ENCODE measurements at places on chromosomes 16 and 17.

GRCh38 chr17:32936894-32937500, 9.0 kb downstream of the TMEM98 start:
- no peak for DNase-seq

- peak; percentile 28 for DNase-seq
These were observed 912.6 kb upstream of the SOX9 start for GRCh38 chr17:71208111-71208704.

DNA sequence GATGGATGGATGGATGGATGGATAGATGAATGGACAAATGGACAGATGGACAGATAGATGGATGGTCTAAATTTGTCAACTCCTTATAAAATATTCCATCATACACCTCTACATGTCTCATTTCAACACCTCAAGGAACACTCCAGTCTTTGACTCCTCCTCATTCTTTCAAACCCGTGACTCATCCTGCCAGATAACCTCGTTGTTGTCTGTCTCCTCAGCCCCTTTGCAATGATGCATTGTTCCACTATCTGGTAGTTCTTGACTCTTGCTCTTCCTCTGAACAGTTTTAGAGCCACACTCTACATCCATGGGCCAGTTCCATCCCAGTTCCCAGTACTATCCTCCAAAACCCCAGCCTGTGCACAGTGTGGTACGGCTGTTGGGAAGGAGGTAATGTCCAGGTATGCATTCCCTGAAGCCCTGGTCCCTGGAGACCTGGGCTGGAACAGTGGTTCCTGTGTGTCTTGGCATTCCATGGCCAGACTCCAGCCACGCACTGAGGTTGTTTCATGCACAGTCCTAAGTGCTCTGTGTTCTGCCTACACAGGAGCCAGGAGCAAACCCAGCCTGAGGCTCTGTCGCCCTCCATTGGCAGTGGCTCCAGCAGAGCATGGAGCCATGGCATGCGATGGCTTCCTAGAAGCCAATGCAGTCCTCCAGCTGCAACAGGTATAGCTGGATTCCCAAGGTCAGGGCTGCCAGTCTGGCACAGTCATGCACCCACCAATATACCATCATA, 105.7 kb downstream of the C17orf67 start:
- no peak for DNase-seq

GRCh38 chr17:20702692-20703091, 123.2 kb downstream of the CDRT15L2 start:
- no peak for DNase-seq

DNA sequence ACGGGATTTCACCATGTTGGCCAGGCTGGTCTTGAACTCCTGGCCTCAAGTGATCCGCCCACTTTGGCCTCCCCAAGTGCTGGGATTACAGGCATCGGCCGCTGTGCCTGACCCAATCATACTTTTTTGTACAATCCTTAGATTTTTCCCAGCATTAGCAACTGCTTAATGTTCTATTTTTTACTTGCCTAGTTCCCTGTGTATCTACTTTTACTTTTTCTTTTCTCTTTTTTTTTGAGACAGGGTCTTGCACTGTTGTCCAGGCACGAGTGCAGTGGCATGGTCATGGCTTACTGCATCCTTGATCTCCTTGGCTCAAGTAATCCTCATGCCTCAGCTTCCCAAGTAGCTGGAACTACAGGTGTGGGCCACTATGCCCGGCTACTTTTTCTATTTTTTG, 9.5 kb downstream of the GRB2 start:
- DNase-seq = no peak

DNA sequence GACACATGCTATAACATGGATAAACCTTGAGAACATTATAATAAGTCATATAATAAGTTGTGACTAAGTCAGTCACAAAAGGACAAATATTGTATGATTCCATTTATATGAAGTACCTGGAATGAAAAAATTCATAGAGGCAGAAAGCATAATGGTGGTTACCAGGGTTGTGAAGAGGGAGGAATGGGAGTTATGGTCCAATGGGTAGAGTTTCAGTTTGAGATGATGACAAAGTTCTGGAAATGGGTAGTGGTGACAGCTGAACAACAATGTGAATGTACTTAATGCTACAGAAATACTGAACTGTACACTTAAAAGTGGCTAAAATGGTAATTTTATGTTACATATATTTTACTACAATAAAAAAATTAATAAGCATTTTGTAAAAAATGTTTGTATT, 49.7 kb downstream of the MYO1D start:
- no peak for DNase-seq

DNA sequence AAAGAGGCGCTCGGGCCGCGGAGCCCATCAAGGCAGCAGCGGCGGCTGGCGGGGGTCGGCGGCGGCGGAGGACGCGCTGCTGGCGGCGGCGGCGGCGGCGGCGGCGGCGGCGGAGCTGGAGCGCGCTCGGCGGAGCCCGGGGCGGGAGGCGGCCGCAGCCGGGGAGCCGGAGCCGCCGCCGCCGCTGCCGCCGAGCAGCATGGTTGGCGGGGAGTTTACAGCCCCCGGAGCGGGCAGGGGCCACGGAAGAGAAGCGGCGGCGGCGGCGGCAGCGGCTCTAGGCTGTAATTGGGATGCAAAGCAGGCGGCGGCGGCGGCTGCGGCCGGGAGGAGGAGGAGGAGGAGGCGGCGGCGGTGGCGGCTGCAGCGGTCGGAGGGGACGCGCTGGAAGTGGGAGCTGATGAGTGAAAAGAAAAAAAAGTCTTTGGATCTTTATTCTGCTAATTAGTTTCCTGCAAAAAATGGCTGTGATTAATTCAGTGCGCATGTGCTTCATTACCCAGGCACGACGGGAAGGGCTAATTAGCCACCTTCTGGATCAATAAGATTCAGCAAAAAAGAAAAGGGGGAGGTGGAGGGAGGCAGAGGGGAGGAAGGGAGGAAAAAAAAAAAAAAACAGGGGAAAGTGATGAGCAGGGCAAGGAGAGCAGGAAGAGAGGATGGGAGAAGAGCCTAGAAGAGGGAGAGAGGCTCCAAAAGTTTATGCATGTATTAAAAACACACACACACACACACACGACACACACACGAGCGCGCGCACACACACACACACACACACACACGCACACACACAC, 10.9 kb upstream of the ZFHX3 start:
- DNase-seq = no peak

GRCh38 chr17:57946798-57947358, 8.3 kb downstream of the CUEDC1 start:
- no peak for DNase-seq

- no peak for DNase-seq
These were observed 30.4 kb downstream of the NME3 start for GRCh38 chr16:1740781-1741490.

GRCh38 chr16:86519649-86520316, 9.5 kb downstream of the FOXF1 start:
- no peak for DNase-seq

DNA sequence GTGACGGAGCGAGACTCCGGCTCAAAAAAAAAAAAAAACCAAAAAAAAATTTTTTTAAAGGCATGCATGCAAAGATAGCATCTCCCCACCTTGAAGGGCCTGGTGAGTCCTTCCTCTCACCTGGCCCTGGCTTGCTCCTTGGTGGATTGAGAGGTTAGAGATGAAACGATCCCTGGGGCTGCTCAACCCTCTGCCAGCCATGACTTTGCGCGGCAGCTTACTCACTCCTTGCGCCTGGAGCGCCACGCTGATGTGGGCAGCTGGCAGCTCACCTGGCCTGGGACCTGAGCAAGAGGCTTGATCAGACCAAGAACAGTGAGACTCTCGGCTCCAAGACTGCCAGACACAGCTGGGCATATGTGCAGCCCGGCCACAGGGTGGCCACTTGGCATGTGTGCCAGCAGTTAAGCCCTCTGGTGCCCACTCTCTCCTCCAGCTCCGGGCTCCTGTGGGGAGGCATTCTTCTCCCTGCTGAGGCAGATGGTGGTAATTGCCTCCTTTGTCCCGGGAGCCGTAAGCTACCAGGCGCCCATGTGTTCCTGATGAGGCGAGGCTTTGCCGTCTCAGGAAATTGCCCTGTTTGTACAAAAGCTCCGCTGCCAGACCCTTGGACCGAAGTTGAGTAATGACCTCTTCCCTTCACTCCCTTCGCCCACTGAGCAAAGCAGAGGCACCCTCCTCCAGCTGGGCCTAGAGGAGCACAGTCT, 5.1 kb upstream of the EVPL start:
- no peak for DNase-seq

GRCh38 chr17:78141437-78142118, 4.6 kb upstream of the C17orf99 start:
- no peak for DNase-seq

GRCh38 chr16:82848013-82848412, 221.2 kb downstream of the CDH13 start:
- DNase-seq = no peak

- no peak for DNase-seq
These were observed 32.4 kb upstream of the PEMT start for GRCh38 chr17:17623904-17624303.

DNA sequence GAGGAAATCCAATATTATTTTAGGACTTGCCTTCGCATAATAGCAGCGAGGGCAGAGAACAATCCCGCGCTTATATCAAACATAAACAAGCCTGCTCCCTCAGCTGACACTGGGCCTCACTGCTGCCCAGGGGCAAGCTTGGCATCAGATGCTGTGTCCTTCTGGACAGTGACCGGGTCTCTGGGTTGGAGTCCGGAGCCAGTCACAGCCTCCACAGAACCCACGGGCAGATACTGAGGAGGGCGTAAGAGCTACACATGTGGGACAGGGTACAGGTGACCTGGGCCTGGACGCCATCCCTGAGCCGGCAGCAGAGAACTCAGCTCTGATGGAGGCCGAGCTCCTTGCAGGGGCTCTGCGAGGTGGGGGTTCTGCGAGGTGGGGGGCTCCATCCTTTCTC, 14.7 kb upstream of the ZNF469 start:
- DNase-seq = no peak

- DNase-seq = no peak
These were observed 12.0 kb upstream of the TEX2 start for GRCh38 chr17:64275016-64275415.

GRCh38 chr16:23711785-23712184, 1.2 kb downstream of the ERN2 start:
- DNase-seq = no peak

DNA sequence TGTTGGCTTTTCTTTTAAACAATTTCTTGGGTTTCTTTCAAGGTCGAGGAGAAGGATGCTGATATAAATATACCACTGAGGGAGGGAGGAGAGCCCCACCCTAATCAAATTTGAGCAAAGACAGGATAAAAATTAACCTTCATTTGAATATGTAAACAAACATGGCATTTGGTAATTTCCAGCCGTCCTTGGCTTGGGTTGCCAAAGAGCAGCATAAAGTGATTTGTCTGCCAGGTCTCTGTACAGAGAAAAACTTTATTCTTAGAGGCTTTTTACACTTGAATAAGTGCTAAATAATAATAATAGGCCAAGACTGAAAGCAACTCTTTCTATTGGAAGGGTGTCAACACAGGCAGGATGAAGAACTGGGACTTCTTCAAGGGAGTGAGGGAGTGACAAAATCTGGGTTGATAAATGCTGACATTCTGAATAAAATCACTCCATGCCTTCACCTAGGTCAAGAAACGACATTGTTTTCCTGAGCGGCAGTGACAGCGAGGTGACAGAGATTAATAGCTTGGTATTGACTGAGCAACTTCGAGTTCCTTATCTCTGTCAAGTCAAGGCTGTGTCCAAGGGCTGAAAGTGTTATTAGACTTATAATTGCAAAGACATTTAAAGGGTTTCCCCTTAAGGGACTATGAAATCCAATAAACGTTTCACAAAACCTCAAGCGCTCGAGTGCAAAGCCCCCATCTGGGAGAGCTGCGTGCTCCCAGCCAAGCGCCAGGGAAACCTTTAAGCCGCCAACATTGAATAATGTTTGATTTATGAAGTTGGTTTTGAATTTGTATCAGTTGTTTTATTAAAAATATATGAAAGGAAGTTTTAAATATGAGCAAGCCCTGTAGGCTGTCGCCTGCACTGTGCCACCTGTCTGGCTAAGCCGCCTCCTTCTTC, 269.5 kb upstream of the N4BP1 start:
- no peak for DNase-seq

DNA sequence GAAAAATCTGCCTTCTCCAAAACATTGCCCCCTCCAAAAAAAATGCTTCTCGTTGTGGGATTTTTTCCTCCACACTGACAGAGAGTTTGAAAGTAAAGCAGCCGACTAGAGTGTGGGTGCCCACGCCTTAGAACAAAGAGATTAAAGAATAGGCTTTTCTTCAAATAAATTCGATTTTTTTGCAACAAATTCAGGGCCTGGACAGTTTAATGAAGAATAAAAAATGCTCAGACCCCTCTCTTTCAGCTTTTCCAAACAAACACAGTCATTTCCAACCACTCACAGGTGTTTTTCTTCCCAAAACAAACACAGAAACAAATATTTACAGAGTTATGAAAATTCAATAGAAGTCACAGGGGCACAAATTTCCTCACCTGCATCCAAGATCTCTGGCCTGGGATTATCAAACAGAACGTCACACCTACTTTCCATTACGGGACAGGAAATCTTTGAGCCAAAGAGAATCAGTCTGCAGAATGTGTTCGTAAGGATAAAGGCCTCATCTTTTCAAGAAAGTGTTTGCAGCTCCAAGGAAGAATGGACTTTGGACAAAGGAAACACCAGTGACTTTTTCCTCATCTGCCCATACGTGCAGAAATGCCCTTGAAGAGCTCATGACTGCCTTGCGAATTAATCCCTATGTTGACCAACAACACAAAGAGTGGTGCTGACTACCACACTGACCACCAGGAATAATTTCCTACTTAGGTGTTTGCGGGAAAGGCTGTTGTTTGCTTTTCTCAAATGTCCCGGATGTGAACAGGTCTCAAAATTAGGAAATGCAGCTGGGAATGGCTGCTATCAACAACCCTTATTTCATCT, 31.3 kb upstream of the TOX3 start:
- DNase-seq = no peak

- no peak for DNase-seq
These were observed 8.5 kb downstream of the FNDC8 start for GRCh38 chr17:35129973-35130351.

GRCh38 chr17:77325577-77326075, 184.9 kb downstream of the SEC14L1 start:
- DNase-seq = no peak

DNA sequence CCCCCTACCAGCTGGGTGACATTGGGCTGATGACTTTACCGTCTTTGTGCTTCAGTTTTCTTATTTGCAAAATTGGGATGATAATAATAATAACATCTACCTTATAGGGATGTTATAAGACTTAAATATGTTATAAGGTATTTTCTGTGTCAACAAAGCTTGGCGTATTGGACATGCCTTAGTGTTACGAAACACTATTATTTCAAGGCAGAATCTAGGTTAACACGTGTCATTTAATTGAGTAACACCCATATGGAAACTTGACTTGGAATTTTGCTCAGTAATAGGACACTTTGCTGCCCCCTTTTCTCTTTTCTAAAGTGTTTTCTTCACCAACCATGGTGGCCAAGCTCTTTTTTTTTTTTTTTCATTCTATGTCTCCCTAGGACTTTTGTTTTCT, 294.2 kb upstream of the SALL1 start:
- no peak for DNase-seq

Measured in AG09319 (cell line).